ENCODE measurements at places on chromosomes 13 and 19.
A peak's percentile ranks its signal among the peaks of the same experiment; 100 is the strongest.

DNA sequence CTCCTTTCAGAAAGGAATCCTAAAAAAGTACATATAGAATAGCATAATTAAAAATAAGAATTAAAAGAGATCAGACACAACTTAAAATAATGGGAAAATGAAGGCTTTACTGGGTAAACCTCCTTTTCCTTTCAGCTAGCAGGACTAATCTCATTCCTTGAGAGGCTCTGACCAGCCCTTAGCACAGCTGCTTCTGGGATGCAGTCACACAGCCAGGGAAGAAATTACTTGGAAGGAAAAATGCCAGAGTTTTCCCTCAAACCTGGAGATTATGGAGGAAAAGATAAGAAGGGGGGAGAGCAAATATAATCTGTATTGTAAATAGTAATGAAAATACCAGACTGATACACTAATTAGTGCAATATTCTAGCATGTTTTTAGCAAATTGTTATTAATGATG is 91.8 kb downstream of the LRCH1 start:
- no peak overlapping the region for H3K4me3 ChIP-seq
- no peak for DNase-seq
- H3K27ac ChIP-seq, result no peak overlapping the region
- no peaks in the 10 kb centered on the region for H3K36me3 ChIP-seq
- H3K4me1 ChIP-seq, result peaks cover 23% of the 10 kb centered on the region

DNA sequence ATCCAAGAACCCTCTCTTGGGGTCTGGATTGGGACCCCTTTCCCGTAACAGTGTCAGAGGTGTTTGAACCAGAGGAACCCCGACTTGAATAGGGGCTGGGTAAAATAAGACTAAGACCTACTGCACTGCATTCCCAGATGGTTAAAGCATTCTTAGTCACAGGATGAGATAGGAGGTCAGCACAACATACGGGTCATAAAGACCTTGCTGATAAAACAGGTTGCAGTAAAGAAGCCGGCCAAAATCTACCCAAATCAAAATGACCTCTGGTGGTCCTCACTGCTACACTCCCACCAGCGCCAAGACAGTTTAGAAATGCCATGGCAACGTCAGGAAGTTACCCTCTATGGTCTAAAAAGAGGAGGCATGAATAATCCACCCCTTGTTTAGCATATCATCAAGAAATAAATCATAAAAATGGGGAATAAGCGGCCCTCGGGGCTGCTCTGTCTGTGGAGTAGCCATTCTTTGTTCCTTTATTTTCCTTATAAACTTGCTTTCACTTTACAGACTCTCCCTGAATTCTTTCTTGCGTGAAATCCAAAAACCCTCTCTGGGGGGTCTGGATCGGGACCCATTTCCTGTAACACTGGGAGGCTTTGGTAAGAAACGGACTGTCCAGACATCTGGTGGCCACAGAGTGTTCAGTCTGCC is 4.4 kb upstream of the SIN3B start:
- DNase-seq, result peak; percentile 77
- peaks cover 22% of the 10 kb centered on the region for H3K4me1 ChIP-seq

DNA sequence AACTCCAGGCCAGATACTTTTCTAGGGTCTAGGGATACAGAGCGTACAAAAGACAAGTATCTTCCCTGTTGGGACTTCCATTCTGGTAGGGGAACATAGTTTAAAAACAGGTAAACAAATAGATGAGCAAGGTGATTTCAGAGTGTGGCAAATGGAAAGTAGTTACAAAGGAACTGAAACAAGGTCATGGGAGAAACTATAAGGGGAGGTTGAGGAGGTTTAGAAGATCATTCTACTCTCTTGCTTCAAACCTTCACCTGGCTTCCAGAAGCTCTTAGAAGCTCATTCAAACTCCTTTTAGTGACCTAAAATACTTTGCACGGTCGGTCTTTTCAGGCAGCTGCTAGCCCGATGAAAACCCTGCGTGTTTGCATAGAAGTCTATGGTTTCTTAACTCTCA is 9.1 kb downstream of the FFAR2 start:
- no peaks in the 10 kb centered on the region for H3K27me3 ChIP-seq
- H3K27ac ChIP-seq, result no peak overlapping the region
- no peaks in the 10 kb centered on the region for H3K4me1 ChIP-seq
- DNase-seq, result no peak

DNA sequence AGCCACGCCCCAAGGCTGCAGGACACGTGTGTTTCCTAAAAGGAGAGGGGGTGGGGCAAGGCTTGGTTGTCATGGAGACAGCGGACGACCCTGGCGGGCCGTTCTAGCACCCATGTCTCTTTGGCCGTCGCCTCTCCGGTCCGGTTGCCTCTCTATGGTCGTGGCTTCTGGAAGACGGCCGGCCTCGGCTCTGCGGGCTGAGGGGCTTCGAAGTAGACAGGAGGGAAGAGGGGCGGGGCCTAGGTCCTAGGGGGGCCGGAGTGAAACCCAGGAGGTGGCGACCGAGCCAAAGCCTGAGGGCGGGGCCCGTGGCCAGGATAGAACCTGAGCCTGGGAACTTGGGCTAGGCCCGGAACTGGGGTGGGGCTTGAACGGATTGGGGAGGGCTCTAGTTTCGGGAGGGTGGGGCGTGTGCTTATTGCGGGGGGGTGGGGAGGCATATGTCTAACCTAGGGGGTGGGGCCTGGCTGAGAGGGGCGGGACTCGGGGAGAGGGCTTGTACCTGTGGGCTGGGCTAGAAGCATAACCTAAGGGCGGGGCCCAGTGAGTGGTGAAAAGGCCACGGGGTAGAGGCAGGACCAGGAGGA is 750 bp upstream of the SLC27A1 start:
- peaks cover 28% of the 10 kb centered on the region for H3K4me1 ChIP-seq
- no peaks in the 10 kb centered on the region for H3K36me3 ChIP-seq
- peak overlapping the region; percentile 72 for H3K27ac ChIP-seq
- no peaks in the 10 kb centered on the region for H3K27me3 ChIP-seq
- H3K4me3 ChIP-seq, result peak overlapping the region; percentile 86
- peak; percentile 95 for DNase-seq

DNA sequence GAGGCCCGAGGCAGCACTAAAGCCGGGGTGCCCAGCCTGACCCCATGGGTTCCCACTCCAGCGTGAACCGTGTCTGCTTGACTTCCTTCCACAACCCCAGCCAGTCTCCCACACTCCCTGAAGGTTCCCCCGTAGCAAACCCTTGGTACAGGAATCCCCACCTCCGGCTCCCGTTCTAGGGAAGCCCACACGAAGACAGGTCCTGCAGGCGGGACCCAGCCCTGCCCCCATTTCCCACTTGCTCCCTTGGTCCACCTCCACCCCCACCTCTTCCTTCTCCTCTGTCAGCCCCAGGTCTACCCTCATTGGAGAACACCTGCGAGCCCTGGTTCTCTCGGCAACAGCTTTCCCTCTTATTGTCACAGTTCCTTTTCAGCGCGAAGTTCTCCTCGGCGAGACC is 23.9 kb downstream of the C19orf81 start:
- peaks cover 4% of the 10 kb centered on the region for H3K27me3 ChIP-seq
- H3K36me3 ChIP-seq, result no peaks in the 10 kb centered on the region
- no peak for DNase-seq
- H3K4me1 ChIP-seq, result no peaks in the 10 kb centered on the region

- no peaks in the 10 kb centered on the region for H3K36me3 ChIP-seq
- H3K27me3 ChIP-seq, result no peaks in the 10 kb centered on the region
- H3K4me1 ChIP-seq, result no peaks in the 10 kb centered on the region
- no peak overlapping the region for H3K27ac ChIP-seq
- no peak for DNase-seq
Observed at GRCh38 chr13:85408415-85408814, 390.8 kb downstream of the SLITRK6 start.

DNA sequence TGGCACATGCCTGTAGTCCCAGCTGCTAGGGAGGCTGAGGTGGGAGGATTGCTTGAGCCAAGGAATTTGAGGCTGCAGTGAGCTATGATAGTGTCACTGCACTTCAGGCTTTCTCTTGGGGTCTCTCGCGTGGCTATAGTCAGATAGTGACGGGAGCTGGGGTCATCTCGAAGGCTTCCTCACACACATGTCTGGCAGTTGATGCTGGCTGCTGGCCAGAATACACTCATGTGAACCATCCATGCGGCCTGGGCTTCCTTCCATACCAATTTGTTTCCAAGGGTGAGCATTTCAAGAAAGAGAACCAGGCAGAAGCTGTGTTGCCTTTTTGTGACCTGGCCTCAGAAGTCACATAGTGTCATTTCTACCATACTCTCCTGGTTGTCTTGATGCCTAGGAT is 26.4 kb downstream of the LEUTX start:
- no peaks in the 10 kb centered on the region for H3K36me3 ChIP-seq
- no peak overlapping the region for H3K27ac ChIP-seq
- no peak overlapping the region for H3K4me3 ChIP-seq
- no peaks in the 10 kb centered on the region for H3K4me1 ChIP-seq

- H3K27me3 ChIP-seq, result no peaks in the 10 kb centered on the region
- no peak overlapping the region for H3K27ac ChIP-seq
- H3K4me1 ChIP-seq, result no peaks in the 10 kb centered on the region
- H3K4me3 ChIP-seq, result no peak overlapping the region
- DNase-seq, result peak; percentile 73
- H3K36me3 ChIP-seq, result peaks cover under 1% of the 10 kb centered on the region
Observed at GRCh38 chr13:100525453-100526317, 62.9 kb downstream of the GGACT start.

- no peak overlapping the region for H3K27ac ChIP-seq
- H3K4me1 ChIP-seq, result no peaks in the 10 kb centered on the region
- no peak overlapping the region for H3K4me3 ChIP-seq
- peak; percentile 73 for DNase-seq
- no peaks in the 10 kb centered on the region for H3K36me3 ChIP-seq
Observed at GRCh38 chr13:113560645-113561416, 23.7 kb upstream of the TFDP1 start.

DNA sequence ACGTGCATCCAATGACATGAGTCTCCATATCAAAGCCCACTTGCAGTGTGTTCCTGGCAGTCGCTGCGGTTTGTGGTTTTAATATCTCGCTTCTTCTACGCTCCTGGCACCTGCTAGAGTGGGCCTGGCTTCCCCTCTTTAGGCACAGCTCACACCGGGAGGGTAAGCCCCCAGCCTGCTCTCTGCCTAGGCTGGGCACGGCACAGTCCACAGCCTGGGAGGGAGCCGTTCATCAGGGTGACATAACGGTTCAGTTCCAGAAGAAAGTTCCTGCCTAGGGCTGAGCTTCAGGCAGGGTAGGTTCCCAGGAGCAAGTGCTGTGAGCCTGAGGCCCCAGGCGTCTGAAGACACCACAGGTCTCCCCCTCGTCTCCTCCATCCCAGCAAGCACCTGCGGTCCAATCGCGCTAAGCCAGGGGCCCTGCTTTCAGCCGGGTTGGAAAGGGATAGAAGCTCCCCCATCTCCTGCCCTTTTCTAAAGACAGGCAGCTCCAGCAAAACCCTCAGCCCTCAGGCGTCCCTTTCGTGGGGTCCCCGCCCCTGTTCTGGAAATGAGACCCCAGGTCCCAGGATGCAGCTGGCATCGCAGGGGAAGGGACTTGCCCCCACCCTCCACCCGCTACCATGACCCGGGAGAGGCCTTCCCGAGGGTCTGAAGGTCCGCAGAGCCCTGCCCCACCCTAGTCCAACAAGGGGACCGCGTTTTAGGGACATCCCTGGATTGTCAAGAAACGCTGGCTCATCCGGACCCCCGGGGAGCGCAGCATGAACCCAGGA is 121.6 kb upstream of the ZNF507 start:
- H3K27ac ChIP-seq, result no peak overlapping the region
- H3K4me1 ChIP-seq, result no peaks in the 10 kb centered on the region
- DNase-seq, result no peak
- H3K27me3 ChIP-seq, result peaks cover 5% of the 10 kb centered on the region
- no peak overlapping the region for H3K4me3 ChIP-seq
- H3K36me3 ChIP-seq, result no peaks in the 10 kb centered on the region

- peaks cover 20% of the 10 kb centered on the region for H3K27me3 ChIP-seq
- no peaks in the 10 kb centered on the region for H3K4me1 ChIP-seq
- no peak overlapping the region for H3K4me3 ChIP-seq
- H3K36me3 ChIP-seq, result no peaks in the 10 kb centered on the region
- no peak for DNase-seq
Observed at GRCh38 chr13:111411151-111411858, 90.9 kb downstream of the TEX29 start.

DNA sequence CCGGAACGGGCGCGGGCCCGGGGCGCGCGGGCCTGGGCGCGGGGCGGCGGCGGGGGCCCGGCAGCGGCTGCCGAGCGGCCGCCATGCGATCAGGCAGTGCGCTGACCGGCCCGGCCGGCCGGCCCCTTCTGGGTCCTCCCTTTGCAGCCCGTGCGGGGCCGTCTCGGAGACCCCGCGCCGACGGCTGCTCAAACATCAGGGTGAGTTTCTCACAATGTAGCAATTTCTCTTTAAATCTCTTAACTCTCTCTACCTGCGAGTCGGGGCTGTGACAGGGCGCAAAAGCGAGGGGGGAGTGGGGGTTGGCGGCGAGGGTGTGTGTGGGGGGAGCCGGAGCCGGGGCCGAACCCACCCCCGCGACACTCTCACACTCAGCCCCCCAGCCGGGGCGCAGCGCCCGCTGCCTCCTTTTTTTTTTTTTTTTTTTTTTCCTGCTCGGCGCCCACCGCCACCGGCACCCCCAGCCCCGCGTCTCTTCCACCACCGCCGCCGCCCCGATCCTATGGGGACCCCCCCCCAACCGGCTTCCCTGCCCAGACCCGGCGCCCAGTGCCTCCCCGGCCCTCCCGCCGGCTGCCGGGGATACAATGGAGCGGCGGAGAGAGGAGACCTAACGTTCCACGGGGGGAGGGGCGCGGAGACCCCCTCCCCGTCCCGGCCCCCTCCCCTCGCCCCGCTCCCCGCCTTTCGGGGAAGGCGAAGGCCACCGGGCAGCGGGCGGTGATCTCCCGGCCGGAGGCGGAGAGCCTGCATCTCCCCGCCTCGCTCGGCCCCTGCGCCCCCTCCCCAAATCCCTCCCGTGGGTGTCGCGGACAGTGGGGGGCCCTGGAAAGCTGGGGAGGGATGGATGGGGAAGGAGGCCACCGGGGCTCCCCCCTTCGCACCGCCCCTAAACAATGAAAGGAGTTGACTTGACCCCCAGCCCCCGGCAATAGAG is at the start of gene BICRA:
Gene BICRA, plus strand, starts transcription at position 166 of the 937 bp plus-strand sequence. CDS start 64,441 bp downstream, outside the sequence.
- peak within 1 kb of the TSS; percentile 93 for H3K27ac ChIP-seq
- peak; percentile 99 for DNase-seq
- H3K4me3 ChIP-seq, result peak within 1 kb of the TSS; percentile 99
- H3K36me3 ChIP-seq, result no peaks in the 10 kb centered on the region
- no peaks in the 10 kb centered on the region for H3K27me3 ChIP-seq
- peaks cover 19% of the 10 kb centered on the region for H3K4me1 ChIP-seq

GRCh38 chr19:31054430-31054829 is 294.8 kb downstream of the TSHZ3 start:
- no peak overlapping the region for H3K4me3 ChIP-seq
- H3K27me3 ChIP-seq, result no peaks in the 10 kb centered on the region
- no peaks in the 10 kb centered on the region for H3K4me1 ChIP-seq
- H3K27ac ChIP-seq, result no peak overlapping the region
- H3K36me3 ChIP-seq, result no peaks in the 10 kb centered on the region
- DNase-seq, result peak; percentile 65

- H3K4me3 ChIP-seq, result no peak overlapping the region
- H3K27me3 ChIP-seq, result no peaks in the 10 kb centered on the region
- DNase-seq, result no peak
- no peaks in the 10 kb centered on the region for H3K36me3 ChIP-seq
- no peak overlapping the region for H3K27ac ChIP-seq
Observed at GRCh38 chr13:113009743-113010509, 40.9 kb downstream of the MCF2L start.

- no peaks in the 10 kb centered on the region for H3K27me3 ChIP-seq
- no peak overlapping the region for H3K4me3 ChIP-seq
- peak; percentile 67 for DNase-seq
- peaks cover 16% of the 10 kb centered on the region for H3K36me3 ChIP-seq
- no peak overlapping the region for H3K27ac ChIP-seq
Observed at GRCh38 chr19:4380254-4380727, 20.1 kb downstream of the SH3GL1 start.

- H3K36me3 ChIP-seq, result no peaks in the 10 kb centered on the region
- no peak overlapping the region for H3K4me3 ChIP-seq
- no peaks in the 10 kb centered on the region for H3K4me1 ChIP-seq
- no peak overlapping the region for H3K27ac ChIP-seq
- DNase-seq, result no peak
Observed at GRCh38 chr13:111423168-111423785, 102.8 kb downstream of the TEX29 start.
